ENCODE measurements at places on chromosomes 2 and 18.

GRCh38 chr18:25422230-25422629 is 70.3 kb upstream of the ZNF521 start:
- no peak for DNase-seq

GRCh38 chr2:192634557-192634956 is 439.8 kb upstream of the TMEFF2 start:
- DNase-seq = no peak

DNA sequence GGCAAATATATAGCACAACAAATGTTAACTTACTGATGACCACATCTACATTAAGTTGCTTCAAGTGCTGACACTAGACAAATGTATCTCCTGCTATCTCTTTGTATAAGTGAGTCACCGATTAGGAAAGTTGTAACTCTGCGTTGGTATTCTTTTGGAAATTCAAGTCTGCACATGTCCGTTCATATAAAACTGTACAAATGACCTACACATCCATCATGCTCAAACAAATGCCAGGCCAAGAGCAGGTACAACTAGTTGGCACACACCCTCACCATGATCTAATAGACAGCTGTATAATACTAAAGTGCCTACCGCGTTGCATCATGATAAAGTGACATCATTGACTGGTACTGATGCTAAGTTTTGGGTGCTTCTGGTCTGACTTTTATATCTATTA is 141.1 kb downstream of the RBMS1 start:
- no peak for DNase-seq

DNA sequence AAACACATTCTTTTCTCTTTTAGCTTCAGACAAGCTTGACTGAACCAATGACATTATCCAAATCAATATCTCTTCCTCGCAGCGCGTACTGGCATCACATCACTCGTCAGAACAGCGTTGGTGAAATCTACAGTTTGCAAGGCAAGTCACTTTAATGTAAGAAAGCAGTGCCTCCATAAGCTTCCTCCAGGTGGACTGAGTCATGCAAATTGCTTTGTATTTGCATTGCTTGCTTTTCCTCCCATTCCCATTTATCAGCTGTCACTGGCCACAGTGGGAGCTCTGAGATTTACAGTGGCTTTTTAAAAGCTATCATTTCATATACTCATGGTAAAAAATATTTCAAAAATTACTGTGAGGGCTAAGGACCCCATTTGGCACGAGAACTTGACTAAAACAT is 189.9 kb downstream of the CD226 start:
- DNase-seq = no peak

Data from AG04449 (cell line).